ENCODE measurements at places on chromosomes 1 and 21.

GRCh38 chr21:26099610-26100219 lies 70.9 kb downstream of the APP start:
- no peak for DNase-seq

- DNase-seq, result no peak
Measured at GRCh38 chr1:189669846-189670245, 807.8 kb downstream of the BRINP3 start.

GRCh38 chr1:172252321-172252720 lies 168.2 kb upstream of the C1orf105 start:
- DNase-seq, result no peak

DNA sequence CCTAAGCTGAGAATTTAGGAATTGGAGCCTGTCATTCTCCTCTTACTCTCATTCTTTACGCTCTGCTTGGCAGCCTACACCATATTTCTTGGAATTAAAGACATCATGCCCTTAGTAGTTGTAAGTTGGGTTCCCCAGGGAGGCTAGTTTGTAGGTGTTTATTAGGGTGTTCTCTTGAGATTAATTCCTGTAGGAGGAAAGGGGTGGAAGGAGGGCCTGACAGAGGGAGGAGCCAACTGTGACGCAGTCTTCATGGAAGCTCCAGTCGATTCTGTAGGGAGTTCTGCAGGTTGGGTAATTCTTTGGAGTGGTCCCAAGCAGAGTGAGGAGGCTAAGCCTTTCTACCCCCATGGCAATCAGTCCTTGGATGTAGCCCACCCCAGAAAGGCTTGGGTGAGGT lies 111.4 kb downstream of the HHAT start:
- DNase-seq, result no peak

- no peak for DNase-seq
Measured at GRCh38 chr1:43832255-43832654, 101.3 kb upstream of the ARTN start.

DNA sequence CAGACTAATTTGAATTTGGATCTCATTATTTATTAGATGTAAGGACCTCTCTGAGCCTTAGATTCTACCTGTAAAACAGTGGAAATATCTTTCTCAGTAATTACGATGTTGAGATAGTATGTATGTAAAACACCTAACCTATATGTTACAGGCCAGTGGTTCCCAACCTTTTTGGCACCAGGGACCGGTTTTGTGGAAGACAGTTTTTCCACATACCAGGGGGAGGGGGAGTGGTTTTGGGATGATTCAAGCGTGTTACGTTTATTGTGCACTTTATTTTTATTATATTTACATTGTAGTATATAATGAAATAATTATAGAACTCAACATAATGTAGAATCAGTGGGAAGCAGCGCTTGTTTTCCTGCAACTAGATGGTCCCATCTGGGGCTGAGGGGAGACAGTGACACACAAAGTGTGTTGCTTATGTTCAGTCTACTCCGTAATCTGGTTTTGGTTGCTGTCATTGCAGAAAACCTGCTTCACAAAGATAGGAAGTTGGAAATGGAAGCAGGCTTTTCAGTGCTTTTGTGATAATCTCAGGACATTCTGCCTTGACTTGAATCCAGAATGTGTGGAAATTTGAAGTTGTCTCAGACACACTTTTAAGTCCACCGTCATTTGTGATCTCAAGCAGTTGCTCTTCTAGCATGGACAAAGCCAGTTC lies 12.8 kb downstream of the XPR1 start:
- DNase-seq, result no peak

GRCh38 chr1:85428471-85429089 lies 36.4 kb downstream of the DDAH1 start:
- DNase-seq, result no peak

- no peak for DNase-seq
Measured at GRCh38 chr1:27365372-27366112, 1.2 kb downstream of the MAP3K6 start.

DNA sequence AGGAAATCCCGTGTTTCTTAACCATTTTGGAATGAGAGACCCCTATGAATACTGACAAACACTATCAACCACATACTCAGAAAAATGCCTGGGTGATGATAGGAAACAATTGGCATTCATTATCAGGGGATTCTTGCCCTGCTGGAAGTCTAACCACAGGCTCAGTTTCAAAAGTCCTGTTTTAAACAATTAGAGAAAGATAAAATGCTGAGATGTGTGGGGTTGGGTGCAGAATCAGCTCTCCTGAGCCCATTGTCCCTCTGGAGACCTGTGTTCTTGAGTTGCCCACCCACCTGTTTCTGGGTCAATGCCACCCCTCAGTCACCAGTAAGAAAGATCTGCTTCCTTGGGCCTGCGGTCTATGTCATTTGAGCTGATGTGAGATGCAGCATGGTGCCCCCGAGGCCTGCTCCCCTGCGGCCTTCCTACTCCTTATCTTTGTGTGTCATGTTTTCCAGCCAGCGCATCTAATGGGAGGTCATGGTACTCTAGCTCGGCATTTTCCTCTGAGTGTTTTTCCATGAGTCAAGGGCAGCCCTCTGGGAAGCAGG lies 130.3 kb upstream of the PLXNA2 start:
- peak; percentile 4 for DNase-seq

GRCh38 chr1:72241397-72241796 lies 40.9 kb downstream of the NEGR1 start:
- no peak for DNase-seq

GRCh38 chr21:45156459-45156858 lies 82.1 kb downstream of the ADARB1 start:
- DNase-seq, result no peak

DNA sequence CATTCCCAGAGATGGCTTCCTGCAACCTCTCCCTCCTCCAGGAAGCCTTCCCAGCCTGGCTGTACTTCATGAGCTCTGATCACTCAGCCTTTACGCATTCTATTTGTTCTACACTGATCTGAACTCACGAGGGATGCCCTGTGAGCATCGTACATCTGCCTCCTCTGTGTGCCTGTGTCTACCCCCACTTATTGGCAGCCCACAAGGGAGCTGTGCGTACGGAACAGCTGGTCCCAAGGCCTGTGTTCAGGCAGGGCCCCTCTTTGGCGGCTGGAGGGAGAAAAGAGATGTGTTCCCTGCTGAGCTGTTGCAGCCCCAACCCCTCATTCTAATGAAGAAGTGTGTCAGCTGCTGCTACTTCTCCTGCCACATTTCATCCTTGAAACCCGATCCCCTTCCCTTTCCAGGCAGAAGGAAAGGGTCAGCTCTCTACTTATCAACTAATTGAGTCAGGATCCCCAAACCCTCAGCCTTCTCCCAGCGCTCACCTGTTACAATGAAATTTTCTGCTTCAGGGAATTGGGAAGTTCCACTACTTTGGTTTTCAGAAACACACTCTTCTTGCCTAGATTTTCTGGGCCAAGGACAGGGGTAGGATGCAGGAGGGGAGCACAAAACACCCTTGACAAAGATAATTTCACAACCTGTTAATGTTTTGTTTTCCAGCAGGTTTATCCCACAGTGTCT lies 3.2 kb downstream of the INKA2 start:
- no peak for DNase-seq

DNA sequence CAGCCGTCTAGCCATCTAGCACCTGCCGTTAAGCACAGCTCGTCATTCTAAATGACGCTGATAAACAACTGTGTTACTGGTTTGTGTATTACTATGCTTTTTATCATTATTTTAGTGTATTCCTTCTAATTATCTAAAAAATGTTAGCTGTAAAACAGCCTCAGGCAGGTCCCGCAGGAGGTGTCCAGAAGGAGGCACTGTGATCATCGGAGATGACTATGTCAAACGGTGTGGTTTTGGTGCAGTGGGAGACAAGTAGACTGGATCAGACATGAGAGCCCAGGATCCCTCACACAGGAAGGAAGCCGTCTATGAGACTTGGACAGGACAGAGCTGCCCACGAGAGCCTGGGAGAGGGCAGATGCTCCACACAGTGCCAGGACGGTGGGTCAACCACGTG lies 55.3 kb upstream of the COL6A1 start:
- DNase-seq, result no peak

Measured in iPS DF 6.9 (cell line).